H54 (cell line): ENCODE measurements at places on chromosomes 3 and 15.

DNA sequence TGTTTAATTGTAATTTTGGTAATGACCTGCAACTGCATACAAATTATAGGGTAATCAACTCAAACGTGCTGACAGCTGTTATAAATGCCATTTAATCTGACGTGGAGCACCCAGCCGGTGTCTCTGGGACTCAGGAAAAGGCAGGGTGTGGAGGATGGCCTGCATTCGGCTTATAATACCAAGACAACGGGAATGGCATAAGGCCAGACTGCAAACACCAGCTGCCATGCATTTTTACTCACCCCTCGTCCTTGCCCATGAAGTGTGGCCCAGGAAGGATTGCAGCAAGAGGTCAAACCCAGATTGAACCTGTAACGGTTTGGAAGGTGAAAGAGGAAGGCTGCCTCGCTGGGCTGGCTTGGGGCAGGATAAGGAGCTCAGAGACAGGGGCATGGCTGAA, 96.4 kb downstream of the WNT7A start:
- no peak for DNase-seq

DNA sequence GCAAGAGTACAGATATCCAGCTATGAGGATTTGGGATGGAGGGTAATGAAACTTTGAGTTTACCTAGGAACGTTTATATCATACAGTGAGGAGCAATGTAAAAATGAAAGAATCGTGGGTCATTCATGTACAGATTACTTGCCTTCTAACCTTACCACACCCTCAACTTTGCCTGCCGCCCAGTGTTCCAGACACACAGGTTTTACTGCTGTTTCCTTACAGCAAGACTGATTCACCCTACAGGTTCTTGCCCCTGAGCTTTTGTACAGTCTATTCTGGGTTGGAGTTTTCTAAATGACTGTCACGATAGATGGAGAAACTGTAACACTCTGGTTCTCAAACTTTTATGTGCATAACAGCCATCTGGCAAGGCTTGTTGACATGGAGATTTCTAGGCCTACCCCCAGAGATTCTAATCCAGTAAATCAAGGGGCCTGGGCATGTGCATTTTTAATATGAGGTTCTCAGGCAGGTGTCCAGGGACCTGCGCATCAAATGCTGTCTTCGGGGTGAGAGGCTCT, 6.6 kb upstream of the TPRG1 start:
- no peak for DNase-seq

- DNase-seq, result no peak
These were observed 560.1 kb downstream of the NLGN1 start for GRCh38 chr3:173957646-173958045.

- no peak for DNase-seq
These were observed 262.7 kb downstream of the FEZF2 start for GRCh38 chr3:62110443-62111225.

DNA sequence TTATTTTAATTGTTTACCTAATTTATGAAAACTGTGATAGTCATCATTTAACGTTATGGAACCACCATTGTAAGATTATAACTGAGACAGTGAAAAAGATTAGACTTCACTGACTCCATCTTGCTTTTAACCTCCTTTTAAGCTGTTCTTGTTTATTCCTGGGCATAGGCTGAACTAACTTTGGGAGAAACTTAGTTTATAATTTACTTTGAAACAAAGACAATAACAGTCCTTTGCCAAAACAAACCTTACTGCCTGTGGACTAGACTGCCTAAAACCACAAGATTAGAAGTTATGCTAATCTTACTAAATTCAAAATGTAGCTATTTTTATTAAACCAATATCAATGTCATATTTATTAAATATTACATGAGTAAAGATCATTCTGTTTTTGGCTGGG, 44.3 kb upstream of the TMEM45A start:
- no peak for DNase-seq

GRCh38 chr3:127800508-127800907, 21.8 kb downstream of the MGLL start:
- DNase-seq, result no peak

DNA sequence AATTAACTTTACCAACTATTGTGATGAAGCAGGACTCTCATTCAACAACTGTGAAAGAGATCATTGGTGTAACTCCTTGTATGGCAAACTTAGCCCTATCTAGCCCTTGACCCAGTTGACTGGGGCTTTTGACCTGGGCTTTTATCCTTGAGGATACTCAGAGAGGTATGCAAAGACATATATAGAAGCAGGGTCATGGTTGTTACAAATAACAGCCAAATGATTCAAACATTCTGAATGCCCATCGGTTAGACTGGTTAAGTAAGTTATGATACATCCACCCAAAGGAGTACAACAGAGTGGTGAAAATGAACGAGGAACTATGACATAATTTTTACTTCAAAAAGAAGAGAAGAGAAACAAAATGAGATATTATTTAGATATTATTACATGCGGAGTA, 38.2 kb upstream of the ALDH1A3 start:
- no peak for DNase-seq

- DNase-seq, result no peak
These were observed 36.3 kb downstream of the CCNL1 start for GRCh38 chr3:157123621-157124020.

- DNase-seq, result no peak
These were observed 23.6 kb downstream of the MBNL1 start for GRCh38 chr3:152292366-152292765.

- DNase-seq, result no peak
These were observed 32.9 kb downstream of the CERS3 start for GRCh38 chr15:100495861-100496260.

DNA sequence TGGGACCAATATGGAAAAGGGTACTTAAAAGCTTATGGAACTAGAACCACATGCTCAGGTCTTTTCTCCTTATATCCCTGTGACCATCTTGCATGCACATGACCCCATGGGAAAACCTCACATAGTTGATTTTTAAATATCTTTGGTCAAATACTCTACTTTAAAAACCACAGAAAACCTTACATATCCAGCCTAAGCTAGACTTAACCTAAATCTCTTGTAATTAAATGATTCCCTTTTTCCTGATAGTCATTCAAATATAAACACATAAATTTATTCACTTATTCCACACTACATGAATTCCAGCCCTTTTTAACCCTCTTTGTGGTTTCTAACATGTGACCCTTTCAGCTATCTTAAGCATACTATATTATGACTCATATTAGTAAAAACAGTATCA, 46.8 kb downstream of the DNAJC13 start:
- no peak for DNase-seq

GRCh38 chr15:27066446-27066845, 95.5 kb downstream of the GABRG3 start:
- DNase-seq, result no peak
